Stimulated activated CD4-positive, alpha-beta T cell treated with anti-CD3 and anti-CD28 coated beads, Interleukin-1b, Interleukin-23, amount 100 ng/mL, for 1 hour (primary cell): ENCODE measurements at places on chromosomes 6 and 20.

- no peak for DNase-seq
Measured at GRCh38 chr6:46377209-46377608, 114.0 kb downstream of the RCAN2 start.

DNA sequence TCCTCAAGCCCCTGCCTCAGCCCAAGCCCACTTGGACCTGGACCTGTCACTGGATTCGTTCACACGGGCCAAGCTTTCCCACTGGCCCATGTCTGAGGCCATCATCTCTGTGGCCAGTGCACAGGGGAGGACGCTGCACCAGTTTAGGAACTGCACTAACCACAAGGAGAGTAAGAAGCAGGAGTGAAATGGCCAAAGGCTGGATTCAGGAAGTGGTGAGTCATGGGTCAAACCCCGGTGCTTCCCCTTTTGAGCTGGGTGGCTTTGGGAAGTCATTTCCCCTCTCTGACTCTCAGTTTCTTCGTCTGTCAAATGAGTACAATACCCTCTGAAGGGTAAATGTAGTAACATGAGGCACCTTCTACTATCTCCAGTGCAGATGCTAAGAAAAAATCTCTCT, 87.9 kb downstream of the CD40 start:
- no peak for DNase-seq

- DNase-seq = no peak
Measured at GRCh38 chr20:479487-479886, 17.2 kb upstream of the TBC1D20 start.

- DNase-seq = no peak
Measured at GRCh38 chr6:84687431-84687830, 77.0 kb downstream of the TBX18 start.

DNA sequence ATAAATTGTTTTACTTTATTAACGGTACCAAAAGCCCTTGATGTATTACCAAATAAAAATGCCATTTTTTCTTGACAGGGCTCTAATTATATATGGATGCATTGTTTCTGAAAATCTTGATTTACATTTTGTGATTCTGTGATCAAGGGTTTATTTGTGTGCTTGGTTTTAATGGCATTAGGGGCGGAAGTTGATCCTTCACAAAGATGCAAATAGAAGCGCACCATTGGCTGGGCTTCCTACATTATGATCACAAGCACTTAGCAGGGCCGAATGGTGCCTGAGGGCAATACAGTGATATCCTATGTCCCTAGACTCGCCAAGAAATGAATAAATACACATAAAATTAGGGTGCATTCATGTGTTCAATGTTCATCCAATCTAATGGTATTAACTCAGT, 172.9 kb upstream of the UST start:
- DNase-seq = no peak

- peak; percentile 5 for DNase-seq
Measured at GRCh38 chr6:69866351-69866769, at the start of gene COL19A1. Gene COL19A1, plus strand, starts transcription at chr6:69866556. Its CDS starts 13,012 bp downstream, at chr6:69879568.

- DNase-seq = no peak
Measured at GRCh38 chr20:2515203-2515602, 6.5 kb upstream of the ZNF343 start.

- DNase-seq = no peak
Measured at GRCh38 chr20:50294164-50295088, 103.8 kb downstream of the CEBPB start.

DNA sequence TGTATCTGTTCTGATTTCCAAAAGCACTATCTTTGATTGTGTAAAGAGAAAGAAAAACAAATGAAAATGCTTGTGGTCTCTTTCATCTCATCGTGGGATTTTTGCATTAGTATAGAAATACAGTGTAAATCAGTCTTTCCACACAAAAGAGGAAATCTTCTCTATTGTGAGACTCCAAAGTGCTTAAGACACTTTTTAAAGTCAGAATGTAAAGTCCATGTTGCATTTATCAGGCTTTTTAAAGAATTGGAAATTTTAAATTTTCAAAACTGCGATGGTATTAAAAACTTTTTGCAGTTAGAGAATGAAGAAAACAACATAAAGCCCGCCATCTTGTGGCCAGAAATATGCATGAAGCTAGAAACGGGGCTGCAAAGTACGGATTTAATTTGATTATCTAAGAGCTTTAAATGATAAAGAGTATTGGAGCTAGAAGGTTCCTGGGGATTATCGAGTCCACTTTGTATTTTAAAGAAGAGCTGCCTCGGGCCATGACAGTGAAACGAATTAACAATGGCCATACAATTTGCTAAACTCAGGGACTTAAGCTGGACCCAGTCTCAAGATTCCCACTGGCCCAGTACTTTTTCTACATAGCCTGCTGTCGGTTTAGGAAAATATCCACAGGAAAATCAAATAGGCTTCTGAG, 339.6 kb downstream of the ARHGAP18 start:
- DNase-seq = peak; percentile 15

GRCh38 chr6:167735084-167735950, 91.4 kb upstream of the AFDN start:
- no peak for DNase-seq

DNA sequence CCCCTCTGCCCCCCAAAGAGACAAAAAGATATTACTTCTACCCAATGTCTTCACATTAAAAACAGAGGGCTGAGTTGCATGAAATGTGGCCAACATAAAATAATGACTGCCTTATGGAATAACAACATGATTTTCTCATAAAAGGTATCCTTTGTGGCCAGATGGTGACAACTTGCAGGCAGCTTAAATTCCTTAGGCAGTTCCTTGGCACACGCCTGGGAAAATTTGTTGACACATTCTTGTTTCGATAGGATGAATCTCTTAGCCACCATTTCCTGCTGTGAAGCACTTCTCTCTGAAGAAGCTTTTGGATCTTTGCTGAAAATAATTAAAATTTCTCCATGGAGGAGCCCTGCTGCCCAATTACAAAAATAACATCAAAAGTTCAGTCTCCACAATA, 109.0 kb upstream of the COL21A1 start:
- no peak for DNase-seq
